ENCODE measurements at places on chromosomes 7 and 10.

- no peak for DNase-seq
Measured at GRCh38 chr10:124705381-124705740, 38.8 kb downstream of the FAM53B start.

GRCh38 chr7:157830331-157830730, 493.5 kb downstream of the DNAJB6 start:
- DNase-seq = no peak

DNA sequence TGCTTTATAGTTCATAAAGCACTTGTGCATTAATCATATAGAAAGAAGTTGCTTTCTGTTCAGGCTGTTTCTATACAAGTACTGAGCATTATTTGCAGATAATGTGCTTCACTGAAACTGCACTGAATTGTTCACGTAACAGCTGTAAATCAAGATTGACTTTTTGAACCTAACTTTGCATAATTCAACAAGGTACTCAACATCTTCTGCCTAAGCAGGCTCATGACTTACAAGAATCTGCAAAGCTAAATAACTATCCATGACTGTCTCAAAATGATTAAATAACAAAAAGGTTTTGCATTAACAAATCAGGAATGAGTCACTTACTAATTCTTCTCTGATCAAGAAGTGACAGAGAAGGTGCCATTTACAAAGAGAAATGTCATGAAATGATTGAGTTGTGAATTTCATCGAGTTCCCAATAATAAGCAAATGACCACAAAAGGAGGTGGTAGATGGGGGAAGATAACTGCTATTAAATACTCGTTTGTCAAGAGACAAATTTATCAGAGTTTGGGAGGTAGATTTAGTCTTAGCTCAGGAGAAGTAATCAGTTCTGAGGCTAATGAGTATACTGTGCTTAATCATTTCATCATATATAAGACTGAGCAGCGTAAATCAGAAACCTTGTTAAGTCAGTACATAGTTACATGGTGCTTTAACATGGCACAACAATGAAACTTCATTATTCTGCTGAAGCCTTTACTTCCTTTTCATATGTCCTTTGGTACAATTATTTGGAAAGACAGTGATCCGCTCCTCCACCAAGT, 161.3 kb upstream of the LRRN3 start:
- no peak for DNase-seq

DNA sequence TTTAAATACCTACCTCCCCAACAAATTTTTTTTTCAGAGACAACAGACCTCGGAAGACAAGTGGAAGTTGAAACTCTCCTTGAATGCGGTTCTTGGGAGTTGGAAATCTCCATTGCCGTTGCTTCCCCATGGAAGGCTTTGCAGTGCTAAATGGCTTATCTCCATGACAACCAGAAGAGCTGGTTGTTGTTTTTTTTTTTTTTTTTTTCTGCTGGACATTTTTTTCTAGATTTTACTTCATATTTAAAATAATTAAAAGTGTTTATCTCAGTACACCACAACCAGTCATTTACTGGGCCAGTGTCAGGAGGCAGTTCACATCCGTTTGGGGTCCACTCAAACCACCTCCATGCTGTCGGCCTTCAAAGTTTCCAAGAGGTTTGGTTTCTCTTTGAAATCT, 348.5 kb upstream of the PRKCQ start:
- DNase-seq = no peak

GRCh38 chr7:105044449-105045070, 30.6 kb downstream of the KMT2E start:
- DNase-seq = no peak

DNA sequence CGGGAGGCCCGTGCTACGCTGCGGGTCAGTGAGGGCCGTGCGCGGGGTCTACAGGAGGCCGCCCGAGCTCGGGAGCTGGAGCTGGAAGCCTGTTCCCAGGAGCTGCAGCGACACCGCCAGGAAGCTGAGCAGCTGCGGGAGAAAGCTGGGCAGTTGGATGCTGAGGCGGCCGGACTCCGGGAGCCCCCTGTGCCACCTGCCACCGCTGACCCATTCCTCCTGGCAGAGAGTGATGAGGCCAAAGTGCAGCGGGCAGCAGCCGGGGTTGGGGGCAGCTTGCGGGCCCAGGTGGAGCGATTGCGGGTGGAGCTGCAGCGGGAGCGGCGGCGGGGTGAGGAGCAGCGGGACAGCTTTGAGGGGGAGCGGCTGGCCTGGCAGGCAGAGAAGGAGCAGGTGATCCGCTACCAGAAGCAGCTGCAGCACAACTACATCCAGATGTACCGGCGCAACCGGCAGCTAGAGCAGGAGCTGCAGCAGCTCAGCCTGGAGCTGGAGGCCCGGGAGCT, 7.0 kb downstream of the LZTS2 start:
- no peak for DNase-seq

DNA sequence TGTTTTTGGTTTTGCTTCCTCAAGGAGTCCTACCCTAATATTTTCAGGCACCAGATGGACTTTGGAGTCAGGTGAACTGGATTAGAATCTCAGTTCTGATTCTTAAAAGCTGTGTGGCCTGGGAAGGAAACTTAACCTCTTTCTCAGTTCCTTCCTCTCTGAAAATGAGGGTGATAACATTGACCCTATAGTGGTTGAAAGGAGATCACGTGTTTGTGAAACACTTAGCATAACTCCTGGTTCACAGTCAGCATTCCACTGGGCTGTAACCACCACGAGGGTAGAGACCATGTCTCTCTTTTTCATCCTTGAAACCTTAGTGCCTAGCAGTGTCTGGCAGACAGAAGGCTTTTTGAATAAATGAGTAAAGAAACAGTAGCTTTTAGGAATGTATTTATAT, 16.7 kb downstream of the LSMEM1 start:
- no peak for DNase-seq

- DNase-seq = no peak
Measured at GRCh38 chr7:140631602-140632001, 9.0 kb downstream of the DENND2A start.

DNA sequence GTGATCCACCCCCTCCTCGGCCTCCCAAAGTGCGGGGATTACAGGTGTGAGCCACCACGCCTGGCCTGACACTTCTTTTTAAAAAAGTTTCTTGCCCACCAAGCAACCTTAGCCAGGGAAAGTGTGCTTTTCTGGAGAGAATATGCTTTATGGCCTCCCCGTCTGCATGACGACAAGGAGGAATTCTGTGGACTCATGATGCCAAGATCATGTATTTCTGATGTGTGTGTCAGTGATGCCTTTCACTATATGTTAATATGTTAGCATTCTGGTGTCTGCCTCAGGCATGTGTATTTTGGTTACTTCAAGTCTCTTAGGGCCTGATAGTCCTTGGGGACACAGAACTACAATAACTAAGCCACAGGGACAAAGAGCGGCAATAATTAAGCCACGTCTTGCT, 2.1 kb downstream of the PDSS1 start:
- no peak for DNase-seq

- no peak for DNase-seq
Measured at GRCh38 chr10:93404048-93404354, 78.1 kb downstream of the MYOF start.

- DNase-seq = no peak
Measured at GRCh38 chr7:142365410-142365842, 107.6 kb upstream of the PRSS58 start.

GRCh38 chr10:94430701-94431100, 28.4 kb downstream of the TBC1D12 start:
- no peak for DNase-seq
